ENCODE measurements at places on chromosomes 5 and 9.

DNA sequence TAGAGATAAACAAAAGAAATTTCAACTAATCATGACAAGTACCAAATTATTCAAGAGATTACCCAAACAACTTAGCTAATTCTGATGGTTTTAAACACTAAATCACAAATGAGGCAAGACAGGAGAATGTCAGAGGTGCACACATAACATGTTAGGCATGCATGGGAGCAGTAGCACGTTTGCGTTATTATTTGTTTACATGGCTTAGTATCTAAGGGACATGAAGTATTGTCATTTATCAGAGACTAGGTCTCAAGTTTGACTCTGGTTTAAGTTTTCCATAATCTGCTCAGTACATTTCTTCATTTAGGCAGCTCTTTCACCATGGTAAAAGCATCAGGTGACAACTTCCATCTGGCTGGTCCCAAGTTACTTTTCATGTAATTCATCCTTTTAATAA is 244.1 kb upstream of the TNC start:
- DNase-seq = no peak

GRCh38 chr5:176173647-176174046 is 64.6 kb upstream of the SIMC1 start:
- DNase-seq = no peak

GRCh38 chr5:40307920-40308319 is 371.8 kb upstream of the PTGER4 start:
- no peak for DNase-seq

- no peak for DNase-seq
Observed at GRCh38 chr5:68449380-68449779, 233.8 kb downstream of the PIK3R1 start.
